AG09319 (cell line): ENCODE measurements at places on chromosomes 6 and 20.

DNA sequence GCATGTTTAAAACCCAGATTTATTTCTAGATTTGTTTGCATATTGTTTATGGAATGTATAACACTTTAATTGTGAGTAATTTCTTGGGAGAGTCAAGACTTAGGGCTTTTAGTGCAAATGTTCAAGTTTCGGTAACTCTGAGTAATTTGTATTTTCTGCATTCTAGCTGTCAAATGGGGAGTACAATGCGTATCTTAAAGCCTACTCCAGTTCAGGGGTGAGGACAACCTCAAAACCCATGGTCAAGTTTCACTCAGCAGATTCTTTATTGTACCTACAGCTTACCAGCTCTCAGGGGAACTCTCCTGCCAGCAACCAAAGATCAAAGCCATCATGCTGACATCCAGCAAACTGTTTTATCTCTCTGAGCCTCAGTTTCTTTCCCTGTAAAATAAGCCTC lies 458.6 kb upstream of the JARID2 start:
- DNase-seq, result no peak

- DNase-seq, result no peak
Measured at GRCh38 chr20:36957875-36958667, 6.6 kb upstream of the SAMHD1 start.

- no peak for DNase-seq
Measured at GRCh38 chr6:44216677-44217331, at the start of gene MYMX. MYMX (plus strand) TSS chr6:44216926; CDS start chr6:44217472, 546 bp downstream.

DNA sequence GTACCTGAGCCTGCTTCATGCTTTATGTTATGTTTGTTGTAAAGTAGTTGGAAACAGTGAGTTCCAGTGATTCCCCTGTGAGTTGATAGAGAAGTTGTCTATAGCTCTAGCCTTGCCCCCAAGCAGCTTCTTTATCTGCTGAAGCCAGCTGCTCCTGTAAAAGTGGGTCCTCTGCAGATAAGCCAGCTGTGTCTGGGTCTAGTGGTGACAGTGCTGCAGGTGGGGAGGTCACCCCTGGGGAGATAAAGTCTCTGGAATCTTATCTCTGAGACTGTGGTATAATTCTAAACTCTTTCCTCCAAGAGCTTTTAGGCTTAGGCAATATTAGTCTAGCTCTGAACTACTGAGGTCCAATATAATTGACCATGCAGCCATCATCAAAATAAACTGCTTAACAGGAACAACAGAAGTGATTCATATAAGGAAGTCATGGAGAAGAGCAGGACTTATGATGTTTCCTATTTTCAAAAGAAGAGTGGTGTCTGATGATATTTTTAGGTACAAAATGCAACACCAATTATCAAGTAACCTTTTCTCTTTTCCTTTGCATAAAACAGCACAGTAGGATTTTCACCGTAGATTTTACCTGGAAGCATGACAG lies 44.2 kb upstream of the TMEM217 start:
- no peak for DNase-seq

GRCh38 chr6:135871878-135872277 lies 20.4 kb downstream of the PDE7B start:
- no peak for DNase-seq

- no peak for DNase-seq
Measured at GRCh38 chr6:145189836-145190235, 545.5 kb downstream of the EPM2A start.

GRCh38 chr20:44050925-44051660 lies 135.9 kb downstream of the JPH2 start:
- no peak for DNase-seq

- no peak for DNase-seq
Measured at GRCh38 chr20:63573647-63574131, 350 bp downstream of the HELZ2 start.

GRCh38 chr6:79313254-79313653 lies 78.8 kb upstream of the HMGN3 start:
- DNase-seq, result no peak

DNA sequence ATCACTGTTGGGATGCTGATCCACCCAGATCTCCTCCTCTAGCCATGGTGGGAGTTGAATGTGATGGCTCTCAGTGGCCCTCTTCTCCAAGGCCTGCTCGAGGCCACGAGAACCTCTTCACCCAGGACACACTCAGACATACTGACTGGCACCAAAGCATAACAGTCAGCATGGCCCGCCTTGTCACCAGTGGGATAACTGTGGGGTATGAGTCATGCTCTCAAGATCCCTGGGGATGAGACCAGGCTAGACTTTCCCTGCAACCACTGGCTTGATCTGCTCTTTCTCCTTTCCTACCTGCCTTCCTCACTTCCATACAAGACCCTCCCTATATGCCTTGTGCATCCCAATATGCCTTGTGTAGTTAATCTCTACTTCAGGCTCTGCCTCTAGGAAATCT lies 66.8 kb downstream of the RIN2 start:
- no peak for DNase-seq

- peak; percentile 43 for DNase-seq
Measured at GRCh38 chr6:130681028-130681427, 146.2 kb upstream of the SMLR1 start.

DNA sequence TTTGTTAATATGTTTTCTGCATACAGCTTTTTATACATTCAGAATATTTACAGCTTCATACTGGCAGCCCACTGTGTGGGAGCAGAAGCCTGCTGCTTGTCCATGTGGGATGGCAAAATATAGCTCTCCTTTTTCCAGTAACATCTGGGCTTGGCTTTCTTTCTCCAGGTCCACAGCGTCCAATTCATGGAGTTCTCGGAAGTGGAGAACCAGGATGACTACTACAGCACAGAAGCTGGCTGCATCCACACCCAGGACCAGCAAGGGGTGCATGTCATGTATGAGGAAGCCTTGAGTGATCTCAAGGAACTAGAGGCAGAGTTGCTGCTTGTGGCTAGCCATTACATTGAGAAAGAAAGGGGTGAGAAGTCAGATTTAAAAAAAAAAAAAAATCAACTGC lies 143.1 kb downstream of the CD164 start:
- DNase-seq, result no peak

DNA sequence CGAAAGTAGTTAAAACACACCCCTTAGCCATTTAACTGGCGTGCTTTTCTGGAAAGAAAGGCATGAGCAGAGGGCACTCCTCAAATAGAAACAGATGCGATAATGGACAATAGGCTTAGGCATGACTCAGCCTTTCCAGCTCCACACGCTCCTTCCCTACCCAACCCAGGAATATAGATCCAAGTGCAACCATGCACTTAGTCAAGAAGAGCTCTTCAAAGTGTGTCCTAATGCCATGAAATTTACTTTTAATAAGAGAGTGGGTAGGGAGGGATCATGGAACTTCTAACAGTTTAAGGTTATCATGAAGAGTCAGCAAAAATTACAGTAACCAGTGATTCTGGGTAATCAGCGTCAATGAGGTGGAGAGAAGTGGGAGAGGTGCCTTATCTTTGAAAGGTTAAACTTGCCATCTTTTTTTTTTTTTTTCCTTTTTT lies 2.4 kb upstream of the EFHC1 start:
- peak; percentile 74 for DNase-seq

GRCh38 chr6:148203970-148204369 lies 138.7 kb upstream of the SASH1 start:
- no peak for DNase-seq

- no peak for DNase-seq
Measured at GRCh38 chr20:58017231-58017969, 211.1 kb downstream of the ANKRD60 start.

- DNase-seq, result no peak
Measured at GRCh38 chr6:116385921-116386320, 15.2 kb downstream of the DSE start.

DNA sequence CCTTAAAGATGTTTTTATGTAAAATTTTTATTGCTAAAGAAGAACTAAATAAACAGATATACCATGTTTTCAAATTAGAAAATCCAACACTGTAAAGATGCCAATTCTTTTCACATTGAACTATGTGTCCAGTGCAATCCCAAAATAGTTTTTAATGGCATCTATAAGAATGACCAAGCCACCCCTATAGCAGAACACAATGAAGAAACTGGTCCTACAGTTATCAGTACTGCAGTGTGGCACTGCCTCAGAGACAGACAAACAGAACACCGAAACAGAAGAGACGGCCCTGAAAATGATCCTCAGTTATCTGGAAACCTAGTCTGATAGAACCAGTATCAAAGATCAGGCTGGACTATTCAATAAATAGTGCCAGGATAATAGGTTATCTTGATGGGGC lies 41.9 kb downstream of the KIF13A start:
- DNase-seq, result no peak

DNA sequence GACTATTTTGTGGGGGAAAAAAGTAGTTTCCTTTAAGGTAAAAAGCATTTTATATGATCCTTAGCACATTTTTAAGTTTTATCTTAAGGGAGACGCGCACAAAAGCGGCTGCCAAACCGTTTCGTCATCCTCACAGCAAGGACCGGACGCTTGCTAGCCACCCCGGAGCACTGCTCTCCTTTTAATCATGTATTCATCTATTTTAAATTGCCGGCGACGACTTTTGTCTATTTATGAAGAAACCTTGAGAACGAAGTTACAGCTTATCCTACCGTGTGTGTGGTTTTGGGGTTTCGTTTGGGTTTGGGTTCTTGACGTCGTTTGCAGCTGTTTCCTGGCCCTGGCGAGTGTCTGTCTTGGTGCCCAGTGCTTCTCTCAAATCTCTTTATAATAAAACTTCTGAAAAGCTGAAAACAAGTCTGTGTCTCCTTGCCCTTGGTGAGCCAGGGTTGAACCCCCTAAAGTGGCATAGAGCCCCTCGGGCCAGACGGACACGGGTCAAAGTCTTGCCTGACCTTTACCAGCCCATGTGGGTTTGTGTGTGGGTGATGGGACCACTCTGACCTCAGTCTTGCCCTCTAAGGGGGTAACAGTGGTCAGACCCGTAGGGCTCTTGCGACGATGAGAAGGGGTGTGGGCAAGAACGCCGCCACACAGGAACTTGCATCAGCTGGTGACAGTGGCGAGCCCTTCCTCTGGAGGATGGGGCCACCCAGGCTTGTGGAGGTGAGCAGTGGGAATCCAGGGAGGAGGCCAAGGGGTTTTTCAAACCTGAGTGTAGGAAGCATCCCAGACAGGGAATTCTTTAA lies 117.6 kb downstream of the JPH2 start:
- DNase-seq, result no peak

DNA sequence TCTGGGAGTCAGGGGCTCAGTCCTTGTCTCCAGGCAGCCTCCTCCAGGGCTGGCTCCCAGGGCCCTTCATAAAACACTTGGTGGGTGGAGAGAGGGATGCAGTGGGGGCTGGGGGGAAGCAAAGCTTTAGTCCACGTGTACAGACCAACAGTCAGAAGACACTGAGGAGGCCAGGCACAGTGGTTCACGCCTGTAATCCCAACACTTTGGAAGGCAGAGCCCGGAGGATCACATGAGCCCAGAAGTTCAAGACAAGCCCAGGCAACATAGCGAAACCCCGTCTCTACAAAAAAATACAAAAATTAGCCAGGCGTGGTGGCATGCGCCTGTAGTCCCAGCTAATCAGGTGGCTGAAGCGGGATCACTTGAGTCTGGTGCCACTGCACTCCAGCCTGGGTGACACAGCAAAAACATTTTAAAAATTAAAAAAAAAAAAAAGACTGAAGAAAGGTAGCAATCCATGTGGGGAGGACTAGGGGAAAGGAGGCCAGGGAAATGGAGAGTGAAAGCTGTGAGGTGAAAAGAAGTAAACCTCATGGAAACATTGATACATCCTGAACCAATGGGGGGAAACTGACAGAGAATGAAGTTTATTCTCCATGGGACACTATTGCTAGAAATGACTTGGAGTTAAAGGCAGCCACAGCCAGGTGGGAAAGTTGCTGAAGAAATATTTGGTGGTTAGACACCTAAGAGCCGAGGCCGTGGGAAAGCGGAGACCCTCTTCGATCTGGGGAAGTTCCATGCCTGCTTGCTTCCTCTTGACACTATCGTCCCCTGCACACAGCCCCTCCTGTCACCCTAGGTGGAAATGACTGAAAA lies 35.4 kb downstream of the PIM1 start:
- DNase-seq, result no peak

DNA sequence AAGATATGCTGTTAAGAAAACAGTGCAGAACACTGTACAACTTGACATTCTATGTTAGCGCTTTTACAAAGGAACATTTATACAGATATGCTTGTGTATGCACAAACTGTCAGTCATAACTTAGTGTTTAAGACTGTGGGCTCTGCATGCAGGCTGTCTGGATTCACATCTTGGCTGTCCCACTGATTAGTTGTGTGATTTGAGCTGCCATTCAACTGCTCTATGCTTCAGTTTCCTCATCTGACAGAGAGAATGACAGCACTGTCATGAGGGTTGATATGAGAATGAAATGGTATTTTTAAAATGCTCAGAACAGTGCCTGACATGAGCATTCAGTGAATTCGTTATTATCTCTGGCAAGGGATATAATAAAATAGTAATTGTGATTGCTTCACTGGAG lies 8.7 kb downstream of the SLC25A27 start:
- DNase-seq, result no peak

DNA sequence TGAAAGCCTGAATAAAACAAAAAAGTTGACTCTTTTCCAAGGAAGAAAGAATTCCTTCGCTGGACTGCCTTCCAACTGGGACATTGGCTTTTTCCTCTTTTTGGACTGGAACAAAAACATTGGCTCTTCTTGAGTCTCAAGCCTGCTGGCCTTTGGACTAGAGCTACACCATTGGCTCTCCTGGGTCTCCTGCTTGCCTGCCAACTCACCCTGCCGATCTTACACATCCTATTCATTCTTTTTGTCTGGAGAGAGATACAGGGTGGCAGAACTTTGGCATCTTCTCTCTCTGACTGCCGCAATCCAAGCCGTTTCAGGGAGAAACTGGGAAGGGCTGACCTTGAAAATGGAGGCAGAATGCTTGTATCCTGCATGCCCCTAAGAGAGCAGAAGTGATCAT lies 20.2 kb downstream of the DDO start:
- DNase-seq, result no peak

DNA sequence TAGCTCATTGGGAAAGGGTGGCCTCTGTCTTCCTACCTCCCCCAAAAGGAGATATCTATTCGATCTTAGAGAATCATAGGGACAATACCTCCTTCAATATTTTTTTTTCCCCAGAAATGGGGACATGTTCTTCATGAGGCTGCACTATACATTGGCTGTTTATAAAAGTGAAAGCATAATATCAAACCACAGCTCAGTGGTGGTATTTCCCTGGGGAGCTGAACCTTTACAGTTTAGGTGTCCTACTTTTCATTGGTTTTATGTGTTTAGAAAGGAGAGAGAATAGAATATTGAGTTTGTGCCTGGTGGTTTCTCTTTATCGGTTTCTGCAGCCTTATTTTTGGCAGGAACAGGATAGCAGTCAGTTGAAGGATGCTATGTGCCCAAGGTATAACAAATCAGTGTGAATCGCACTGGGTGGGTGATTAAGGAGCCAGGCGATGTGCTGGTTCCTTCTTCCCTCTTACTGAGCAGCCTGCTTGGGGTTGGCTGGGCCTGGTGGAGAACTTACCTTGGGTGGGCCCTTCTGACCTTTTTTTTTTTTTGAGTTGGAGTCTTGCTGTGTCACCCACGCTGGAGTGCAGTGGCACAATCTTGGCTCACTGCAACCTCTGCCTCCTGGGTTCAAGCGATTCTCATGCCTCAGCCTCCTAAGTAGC lies 25.2 kb downstream of the UST start:
- no peak for DNase-seq
